ENCODE measurements at places on chromosomes 1 and 21.

- no peak for DNase-seq
Observed at GRCh38 chr21:29033871-29034270, 9.4 kb downstream of the USP16 start.

DNA sequence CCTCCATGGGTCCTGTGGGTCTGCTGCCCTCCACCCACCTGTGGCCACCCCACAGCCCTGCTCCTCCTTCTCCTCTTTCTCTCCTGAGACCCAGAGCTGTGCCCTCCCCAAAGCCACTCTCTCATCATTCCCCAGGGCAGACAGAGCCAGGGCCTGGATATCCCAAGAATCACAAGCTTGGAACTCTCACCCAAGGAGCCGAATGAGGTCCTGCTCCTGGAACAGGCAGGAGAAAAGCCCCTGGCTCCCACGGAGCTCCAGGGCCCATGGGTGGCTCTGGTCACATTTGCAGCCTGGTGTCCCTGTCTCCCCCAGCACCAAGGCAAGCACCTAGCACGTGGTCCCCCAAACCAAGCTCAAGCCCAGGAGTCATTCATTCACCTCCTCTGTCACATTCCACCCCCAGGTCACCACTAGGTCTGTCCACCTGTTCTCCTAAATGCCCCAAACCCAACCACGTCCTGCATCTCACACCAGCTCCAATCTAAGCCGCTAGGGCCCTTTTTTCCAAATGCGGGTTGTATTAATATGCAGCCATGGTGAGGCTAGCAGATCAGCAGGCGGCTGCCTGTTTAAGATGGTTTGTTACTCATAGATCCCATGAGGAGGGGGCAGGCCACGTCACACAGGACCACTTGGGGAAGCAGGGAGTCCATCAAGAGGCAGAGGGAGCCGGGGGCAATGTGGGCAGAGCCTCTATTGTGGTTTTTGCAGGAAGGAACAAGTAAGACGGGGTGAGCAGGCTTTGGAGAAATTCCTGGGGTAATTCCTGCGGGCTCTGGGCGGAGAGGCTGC, 215.5 kb upstream of the VAMP3 start:
- no peak for DNase-seq

DNA sequence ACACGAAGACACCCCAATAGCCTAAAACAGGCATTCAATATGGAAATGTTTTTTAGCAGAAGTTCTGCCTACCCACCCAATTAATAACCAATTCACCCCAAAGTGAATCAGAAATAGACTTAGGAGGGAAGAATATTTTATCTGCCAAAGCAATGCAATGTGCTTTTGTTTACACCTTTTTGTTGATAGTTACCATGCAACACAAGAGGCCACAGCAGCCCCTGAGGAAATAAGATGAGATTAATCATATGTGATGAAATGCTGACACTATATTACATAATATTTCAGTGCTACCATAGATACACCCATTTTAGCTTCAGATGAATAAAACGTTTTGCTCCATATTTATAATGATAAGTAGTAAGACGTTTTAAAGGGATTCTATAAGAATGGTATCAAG, 60.9 kb upstream of the RGS2 start:
- peak; percentile 62 for DNase-seq

DNA sequence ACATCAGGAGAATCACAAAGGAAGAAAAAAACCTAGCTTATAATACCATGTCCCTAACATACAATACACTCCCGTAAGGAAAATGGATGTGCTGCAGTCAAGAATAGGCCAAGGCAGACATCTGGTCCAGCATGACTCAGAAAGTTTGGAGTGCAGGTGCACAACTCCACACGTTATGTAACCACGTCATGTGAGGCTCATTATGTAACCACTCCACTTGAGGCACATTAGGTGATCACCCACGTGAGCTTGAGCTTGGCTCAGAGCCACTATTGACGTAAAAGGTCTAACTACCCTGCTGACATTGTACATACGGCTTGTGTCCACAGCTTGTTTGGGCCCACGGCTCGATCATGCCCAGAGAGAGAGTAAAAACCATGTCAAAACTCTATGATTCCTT, 99.8 kb upstream of the C1orf21 start:
- peak; percentile 92 for DNase-seq

DNA sequence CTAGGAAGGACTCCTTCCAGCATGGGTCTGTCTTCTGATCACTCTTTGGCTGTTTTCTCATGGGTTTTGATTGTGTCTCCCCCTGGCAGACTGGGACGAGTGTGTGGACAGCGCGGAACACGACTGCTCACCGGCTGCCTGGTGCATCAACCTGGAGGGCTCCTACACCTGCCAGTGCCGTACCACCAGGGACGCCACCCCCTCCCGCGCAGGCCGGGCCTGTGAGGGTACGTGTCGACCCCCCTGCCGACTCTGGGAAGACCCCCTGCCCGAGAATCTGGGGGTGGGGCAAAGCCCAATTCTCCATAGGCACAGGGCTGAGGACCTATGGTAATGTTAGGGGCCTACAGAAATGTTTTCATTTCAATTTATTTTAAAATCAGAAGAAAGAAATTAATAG, 38.4 kb downstream of the UMODL1 start:
- no peak for DNase-seq

All from DMS53 (cell line).